Smooth muscle cell of bladder (primary cell): ENCODE measurements at places on chromosomes 11 and 22. TPM values are rescaled to one million over a fixed set of nuclear protein-coding genes. Genes with fewer than 3 reads are reported as not detected.

The DEPDC7 gene
- total RNA-seq = 5.3 and 7.4 TPM in 2 replicates

The TMEM191C gene
- 0.71 and 0.74 TPM in 2 replicates for total RNA-seq

The SHISA8 gene
- total RNA-seq = not detected in 2 replicates

The CXCR5 gene
- not detected in 2 replicates for total RNA-seq

The LGALS12 gene
- total RNA-seq = 0.09 TPM in 1 of 2 replicates, not detected in the other

The TYR gene
- total RNA-seq = not detected in 2 replicates

The SEC14L3 gene
- total RNA-seq = under 0.01 TPM in 1 of 2 replicates, not detected in the other

The ACRV1 gene
- total RNA-seq = not detected in 2 replicates

The MMP12 gene
- under 0.01 and 0.28 TPM in 2 replicates for total RNA-seq

The SPTBN2 gene
- total RNA-seq = 0.43 and 1.1 TPM in 2 replicates

The PDE2A gene
- total RNA-seq = 0.18 and 0.28 TPM in 2 replicates

The CNTN5 gene
- total RNA-seq = not detected in 2 replicates

The MOGAT2 gene
- not detected in 2 replicates for total RNA-seq

The CASP1 gene
- total RNA-seq = 29.3 and 42.1 TPM in 2 replicates

The B3GAT3 gene
- total RNA-seq = 22.3 and 35.2 TPM in 2 replicates
